Cardiac septum (tissue), 1 donor: ENCODE measurements at places on chromosomes 11 and 22. TPM values are rescaled to one million over a fixed set of nuclear protein-coding genes. Genes with fewer than 3 reads are reported as not detected.

Gene MISFA
- 6.4 TPM for total RNA-seq

Gene FGF19
- total RNA-seq = not detected

Gene DERL3
- 2.2 TPM for total RNA-seq

Gene ACTN3
- 0.11 TPM for total RNA-seq

Gene TRIM48
- total RNA-seq = not detected

Gene LIF
- 0.78 TPM for total RNA-seq

Gene DSCAML1
- total RNA-seq = 1.2 TPM

Gene UBQLNL
- total RNA-seq = 0.11 TPM

Gene OR5T3
- total RNA-seq = not detected

Gene SRPRA
- 77.4 TPM for total RNA-seq

Gene DNAJB7
- not detected for total RNA-seq

Gene OR2AG2
- not detected for total RNA-seq

Gene CLMP
- total RNA-seq = 5.9 TPM

Gene CEND1
- 0.65 TPM for total RNA-seq

Gene XRCC6
- total RNA-seq = 155 TPM

Gene FHIP1B
- total RNA-seq = 19.7 TPM

Gene CHRM4
- total RNA-seq = 0.27 TPM

Gene SLC15A3
- 11.6 TPM for total RNA-seq
